ENCODE measurements at places on chromosomes 11 and 22.

GRCh38 chr22:25623851-25624250 lies 59.4 kb downstream of the GRK3 start:
- no peak for DNase-seq

- no peak for DNase-seq
Observed at GRCh38 chr11:57097149-57097548, 84.6 kb upstream of the LRRC55 start.

GRCh38 chr11:77372726-77373125 lies 71.2 kb upstream of the GDPD4 start:
- DNase-seq = no peak

DNA sequence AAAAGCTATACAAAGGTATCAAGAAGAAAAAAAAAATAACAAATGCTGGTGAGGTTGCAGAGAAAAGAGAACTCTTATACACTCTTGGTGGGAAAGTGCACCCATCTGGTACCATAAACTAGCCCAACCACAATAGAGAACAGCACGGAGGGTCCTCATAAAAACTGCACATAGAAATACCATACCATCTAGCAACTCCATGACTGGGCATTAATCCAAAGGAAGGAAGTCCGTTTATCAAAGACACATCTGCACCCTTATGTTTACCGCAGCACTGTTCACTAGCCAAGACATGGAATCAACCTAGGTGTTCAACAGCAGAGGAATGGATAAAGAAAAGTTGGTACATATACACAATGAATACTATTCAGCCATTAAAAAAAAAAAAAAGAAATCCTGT lies 10.8 kb upstream of the CLDN5 start:
- no peak for DNase-seq
